ENCODE measurements at places on chromosomes 4 and X.
A peak's percentile ranks its signal among the peaks of the same experiment; 100 is the strongest.

DNA sequence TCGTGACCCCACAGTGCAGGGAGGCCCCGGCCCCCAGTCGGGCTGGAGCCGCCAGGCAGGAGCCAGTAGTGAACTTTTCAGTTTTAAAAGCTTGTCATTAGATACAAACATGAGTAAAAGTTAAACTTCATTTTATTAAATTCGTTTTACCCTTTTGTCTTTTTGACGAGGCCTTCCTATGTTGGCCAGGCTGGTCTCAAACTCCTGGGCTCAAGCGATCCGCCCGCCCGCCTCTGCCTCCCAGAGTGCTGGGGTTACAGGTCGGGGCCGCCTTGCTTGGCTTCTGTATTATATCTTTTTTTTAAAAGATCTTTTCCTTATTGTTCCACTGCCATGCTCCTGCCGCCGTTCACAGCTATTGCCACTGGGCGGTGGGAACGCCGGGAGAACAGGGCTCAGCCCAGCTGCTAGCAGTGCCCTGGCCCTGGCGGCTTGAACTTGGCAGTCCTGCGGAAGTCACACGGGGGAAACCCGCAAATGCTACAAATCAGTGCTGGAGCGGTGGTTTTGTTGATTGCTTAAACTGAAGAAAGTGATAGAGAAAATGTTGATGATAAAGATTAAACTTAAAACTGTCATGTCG is 968 bp upstream of the NELFA start:
- DNase-seq, result peak; percentile 45

GRCh38 chrX:3178329-3178728 is 137.1 kb downstream of the ARSF start:
- no peak for DNase-seq

DNA sequence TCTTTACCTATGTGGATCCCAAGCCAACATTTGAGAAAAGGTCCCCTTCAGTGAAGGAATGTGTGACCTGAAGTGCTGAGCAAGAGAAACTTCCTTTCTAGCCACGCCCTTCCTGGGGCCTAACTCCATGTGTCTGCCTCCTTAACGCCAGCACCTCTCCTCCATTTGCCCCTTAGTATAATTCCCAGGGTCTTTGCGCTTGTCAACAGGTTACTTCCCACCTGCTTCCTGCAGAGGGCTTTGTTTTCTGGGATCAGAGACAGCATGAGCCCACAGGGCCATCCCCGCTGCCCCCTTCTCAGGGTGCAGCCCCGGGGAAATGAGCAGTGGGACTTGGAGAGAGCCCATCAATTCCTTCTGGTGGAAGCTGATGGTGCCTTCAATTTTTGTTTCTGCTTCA is 45.9 kb upstream of the DRD5 start:
- no peak for DNase-seq

- peak; percentile 50 for DNase-seq
Measured at GRCh38 chr4:183261953-183262775, 57.9 kb downstream of the CLDN22 start.

DNA sequence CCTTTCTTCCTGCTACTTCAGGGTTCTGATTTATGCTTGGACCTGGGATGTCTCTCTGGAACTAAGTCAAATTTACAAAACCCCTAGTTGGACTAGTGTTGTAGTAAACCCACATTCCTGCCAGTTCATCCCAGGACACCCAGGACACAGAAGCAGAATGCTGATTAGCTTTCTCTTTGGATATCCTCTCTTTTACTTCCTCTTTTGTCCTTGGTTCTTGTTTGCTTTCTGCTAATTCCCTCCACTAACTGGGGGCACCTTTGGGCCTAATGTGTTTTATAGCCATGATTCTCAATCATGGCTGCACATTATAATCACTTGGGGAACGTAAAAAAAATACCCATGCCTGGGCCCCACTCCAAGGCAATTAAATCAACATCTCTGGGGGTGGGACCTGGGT is 42.5 kb downstream of the LANCL3 start:
- DNase-seq, result no peak

DNA sequence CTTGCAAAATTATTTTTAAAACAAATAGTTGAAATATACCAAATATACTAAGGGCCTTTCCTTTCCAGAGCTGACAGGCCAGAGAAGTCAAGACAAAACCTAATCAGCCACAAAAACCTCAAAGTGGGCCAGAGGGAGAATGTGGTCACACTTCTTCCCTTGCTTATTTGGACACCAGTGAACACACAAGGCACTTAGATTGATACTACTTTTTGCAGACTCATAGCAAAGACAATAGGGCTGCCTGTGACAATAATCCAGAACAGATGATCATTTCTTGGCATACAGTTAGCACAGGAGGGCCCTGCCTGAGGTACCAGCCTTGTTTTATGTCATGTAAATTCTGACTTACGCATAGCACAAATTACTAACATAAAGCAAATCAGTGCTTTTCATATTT is 215.7 kb upstream of the NEIL3 start:
- DNase-seq, result no peak

- DNase-seq, result no peak
Measured at GRCh38 chr4:175066923-175067627, 148.9 kb downstream of the ADAM29 start.

DNA sequence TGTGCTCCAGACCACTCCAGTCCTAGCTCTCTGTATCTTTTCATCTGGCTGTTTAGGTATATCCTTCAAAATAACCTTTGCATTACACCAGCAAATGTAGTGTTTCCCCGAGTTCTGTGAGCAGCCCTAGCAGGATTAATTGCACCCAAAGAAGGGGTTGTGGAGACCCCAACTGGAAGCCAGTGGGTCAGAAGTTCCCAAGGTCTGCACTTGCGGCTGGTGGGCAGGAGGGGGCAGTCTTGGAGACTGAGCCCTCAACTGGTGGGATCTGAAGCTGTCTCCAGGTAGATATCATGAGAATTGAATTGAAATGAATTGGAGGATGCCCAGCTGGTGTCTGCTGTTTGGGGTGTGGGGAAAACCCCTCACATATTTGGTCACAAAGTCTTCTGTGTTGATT is 1485.3 kb upstream of the TENM3 start:
- DNase-seq, result no peak

- DNase-seq, result no peak
Measured at GRCh38 chrX:103730796-103731493, 20.2 kb downstream of the TMEM31 start.

- DNase-seq, result no peak
Measured at GRCh38 chr4:54550395-54551171, 107.2 kb upstream of the KIT start.

DNA sequence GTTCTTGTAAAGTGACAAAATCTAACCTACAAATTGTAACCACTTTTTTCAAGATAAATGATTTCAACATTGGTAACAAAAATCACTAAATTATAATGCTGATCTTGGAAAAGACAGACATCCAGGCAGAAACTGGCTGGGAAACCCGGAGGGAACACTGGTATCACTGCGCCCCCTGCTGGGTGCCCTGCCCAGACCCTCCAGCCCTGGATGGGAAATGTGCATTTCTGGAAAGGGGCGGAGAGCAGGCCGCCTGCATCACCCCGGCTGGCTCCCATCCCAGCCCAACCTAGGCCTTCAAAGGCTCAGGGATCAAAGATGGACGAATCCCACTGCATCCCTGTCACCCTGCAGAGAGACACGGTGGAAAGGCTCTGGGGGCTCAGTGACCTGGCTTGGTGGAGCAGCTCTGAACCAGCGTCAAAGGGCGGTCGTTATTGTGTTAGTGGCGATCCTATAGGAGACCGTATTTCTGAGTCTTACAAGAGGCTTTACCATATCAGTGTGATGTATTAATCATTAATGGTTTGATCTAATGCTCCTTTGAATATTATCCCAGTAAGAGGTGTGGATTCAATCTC is 37.3 kb downstream of the ACOX3 start:
- peak; percentile 10 for DNase-seq

- no peak for DNase-seq
Measured at GRCh38 chrX:125205918-125206665, 113.6 kb upstream of the TEX13C start.

DNA sequence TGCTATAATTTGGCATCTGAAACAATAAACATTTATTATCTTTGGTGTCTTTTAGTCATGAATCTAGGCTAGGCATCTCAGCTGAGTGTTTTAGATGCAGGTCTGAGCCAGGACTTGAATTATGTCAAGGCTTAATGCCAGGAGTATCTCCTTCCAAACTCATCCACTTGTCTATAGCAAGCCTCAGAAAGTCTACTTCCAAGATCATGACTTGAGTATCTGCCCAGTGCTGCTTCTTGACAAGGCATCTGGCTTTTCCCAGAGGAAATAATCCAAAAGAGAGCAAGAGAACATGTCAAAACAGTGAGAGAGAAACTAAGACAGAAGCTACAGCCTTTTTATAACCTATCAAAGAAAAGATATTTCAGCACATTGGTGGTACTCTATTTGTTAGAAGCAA is 1052.1 kb upstream of the PCDH10 start:
- no peak for DNase-seq

DNA sequence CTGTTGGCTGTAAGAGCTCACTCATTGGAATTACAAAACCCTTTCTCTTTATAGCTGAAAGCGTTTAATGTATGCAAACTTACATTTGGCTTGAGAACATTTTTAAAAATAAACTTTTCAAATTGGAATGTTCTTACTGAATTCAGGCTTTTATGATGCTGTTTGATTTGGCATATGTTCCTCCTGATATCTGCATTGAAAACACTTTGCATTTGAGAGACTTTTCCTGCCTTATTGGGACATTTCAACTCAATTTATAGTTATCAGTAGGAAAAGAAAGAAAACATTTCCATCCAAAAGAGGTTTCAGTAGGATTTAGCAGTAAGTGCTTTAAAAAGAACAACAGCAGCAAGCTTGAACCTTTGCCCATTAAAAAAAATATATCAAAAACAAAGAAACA is 520.0 kb downstream of the IL1RAPL1 start:
- DNase-seq, result no peak

DNA sequence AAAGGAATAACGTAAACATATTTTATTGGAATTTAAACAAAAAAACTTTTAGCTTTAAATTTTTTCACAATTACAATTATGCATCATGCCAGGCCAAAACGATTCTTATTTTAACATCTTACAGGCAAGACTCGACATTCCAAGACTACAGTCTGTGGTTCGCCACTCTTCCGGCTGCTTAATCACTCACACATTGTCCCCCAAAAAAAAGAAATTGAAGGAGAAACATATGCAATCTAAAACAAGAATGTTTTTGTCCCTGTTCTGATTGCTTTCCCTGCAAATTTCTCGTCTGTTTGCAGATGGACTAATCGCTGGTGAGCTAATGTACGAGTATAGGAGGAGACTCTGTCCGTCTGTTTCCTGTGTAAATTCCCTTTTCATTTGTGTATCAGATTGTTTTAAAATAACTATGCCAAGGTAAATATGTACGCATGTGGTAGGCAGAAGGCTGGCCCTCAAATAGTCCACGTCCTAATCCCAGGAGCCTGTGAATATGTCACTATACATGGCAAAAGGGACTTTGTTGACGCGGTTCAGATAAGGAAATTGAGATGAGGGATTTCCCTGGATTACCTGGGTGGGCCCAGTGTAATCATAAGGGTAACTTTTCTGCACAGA is 37.7 kb upstream of the MTNR1A start:
- no peak for DNase-seq

- DNase-seq, result no peak
Measured at GRCh38 chr4:184911310-184911709, 85.5 kb upstream of the ACSL1 start.

DNA sequence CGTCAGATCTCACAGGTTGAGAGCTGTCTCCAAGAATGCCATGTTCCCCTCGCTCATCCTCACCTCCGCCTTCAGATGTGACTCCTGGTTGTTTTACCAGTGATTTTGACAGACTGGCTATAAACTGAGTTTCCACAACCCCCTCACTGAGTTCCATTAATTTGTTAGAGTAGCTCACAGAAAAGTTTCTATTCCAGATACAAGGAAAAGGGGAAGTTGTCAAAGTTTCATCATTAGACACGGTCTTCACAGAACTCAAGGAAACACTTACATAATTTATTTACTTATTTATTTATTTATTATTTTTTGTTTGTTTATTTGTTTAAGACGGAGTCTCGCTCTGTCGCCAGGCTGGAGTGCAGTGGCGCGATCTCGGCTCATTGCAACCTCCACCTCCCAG is 55.7 kb upstream of the IQSEC2 start:
- no peak for DNase-seq

DNA sequence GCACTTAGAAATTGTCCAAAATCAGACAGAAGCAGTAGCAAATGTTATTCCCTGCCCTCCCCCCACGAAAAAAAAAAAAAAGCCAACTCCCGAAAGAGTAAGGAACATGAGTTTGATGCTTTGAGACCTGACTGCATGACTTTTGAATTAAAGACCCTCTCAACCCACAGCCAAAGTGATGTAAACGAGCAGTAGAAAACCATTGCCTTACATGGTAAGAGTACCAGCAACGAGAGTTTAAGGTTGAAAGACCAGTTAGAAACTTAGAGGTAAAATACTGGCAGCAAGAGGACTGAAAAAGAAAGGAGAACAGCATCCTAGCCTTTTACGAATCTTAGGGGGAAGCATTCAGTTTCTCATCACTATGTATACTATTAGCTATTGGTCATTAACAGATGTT is 10.0 kb upstream of the ANXA10 start:
- no peak for DNase-seq

GRCh38 chrX:10743476-10743875 is 123.1 kb upstream of the MID1 start:
- no peak for DNase-seq

Data from activated effector memory CD4-positive, alpha-beta T cell treated with Interleukin-2 at 50 U/mL for 16 hours (primary cell).